ENCODE measurements at places on chromosomes 7 and 10. TPM values are rescaled to one million over a fixed set of nuclear protein-coding genes. Genes with fewer than 3 reads are reported as not detected.

The CRPPA gene
- total RNA-seq = 13.1 TPM

The ECHS1 gene
- total RNA-seq = 382 TPM

The ANKRD61 gene
- 0.35 TPM for total RNA-seq

The NACAD gene
- total RNA-seq = 1.2 TPM

The SUN3 gene
- total RNA-seq = 0.32 TPM

The PTPRN2 gene
- 0.24 TPM for total RNA-seq

The KCP gene
- total RNA-seq = 0.19 TPM

The MOGAT3 gene
- total RNA-seq = not detected

The LIPF gene
- 1.7 TPM for total RNA-seq

The OR6B1 gene
- not detected for total RNA-seq

The TRIM56 gene
- 7.8 TPM for total RNA-seq

The KLF14 gene
- total RNA-seq = not detected

DNA sequence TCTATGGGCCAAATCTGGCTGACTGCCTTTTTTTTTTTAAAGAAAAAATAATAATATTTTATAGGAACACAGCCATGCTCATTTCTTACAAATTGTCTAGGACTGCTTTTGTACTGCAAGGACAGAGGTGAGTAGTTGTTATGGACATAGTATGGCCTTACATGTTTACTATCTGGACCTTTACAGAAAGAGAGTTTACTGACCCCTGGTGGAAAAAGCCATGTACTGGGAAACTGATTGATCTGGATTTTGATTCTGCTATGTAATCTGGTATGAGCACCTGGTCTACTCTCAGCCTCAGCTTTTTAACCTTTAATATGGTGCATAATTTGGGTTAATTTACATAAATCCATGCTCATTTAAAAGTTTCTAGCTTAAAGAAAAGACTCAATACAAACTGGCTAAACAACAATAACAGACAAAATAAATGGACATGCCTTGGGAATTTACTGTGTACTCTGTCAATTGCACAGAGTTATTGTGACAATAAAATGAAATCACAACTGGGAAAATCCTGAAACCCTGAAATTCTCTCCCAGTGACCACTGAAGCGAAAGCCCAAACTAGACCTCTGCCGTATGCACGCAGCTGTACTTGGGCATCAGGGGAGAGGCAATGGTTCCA lies 260.7 kb downstream of the BMPER start:
- peak; percentile 72 for DNase-seq

GRCh38 chr7:73701357-73701995 lies 18.0 kb downstream of the STX1A start:
- DNase-seq = peak; percentile 48

GRCh38 chr10:89419548-89419947 lies 5.2 kb downstream of the IFIT5 start:
- peak; percentile 53 for DNase-seq

GRCh38 chr7:128697302-128697905 lies 25.3 kb downstream of the GARIN1A start:
- DNase-seq = peak; percentile 68

- DNase-seq = no peak
These were observed 18.9 kb upstream of the RBM33 start for GRCh38 chr7:155625557-155625956.

DNA sequence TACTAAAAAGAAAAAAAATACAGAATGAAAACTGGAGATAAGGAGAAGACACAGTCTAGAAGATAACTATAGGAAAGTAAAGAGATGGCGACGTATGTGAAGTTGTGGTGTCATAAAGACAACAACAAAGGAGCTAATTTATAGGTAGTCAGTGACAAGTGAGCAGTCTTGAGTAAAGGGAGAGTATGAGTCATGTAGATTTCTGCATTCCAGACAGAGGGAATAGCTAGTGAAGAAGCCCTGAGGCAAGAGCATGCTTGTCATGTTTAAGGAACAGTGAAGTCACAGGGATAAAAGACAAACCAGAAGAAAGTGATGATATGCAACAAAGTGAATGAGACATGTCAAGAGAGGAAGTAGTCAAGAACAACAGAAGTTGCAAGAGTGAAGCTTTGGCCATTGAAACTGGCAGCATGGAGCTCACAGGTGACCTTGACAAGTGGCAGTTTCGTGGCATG lies 2.3 kb upstream of the MIOS start:
- DNase-seq = peak; percentile 54

GRCh38 chr7:69199041-69199440 lies 399.2 kb upstream of the AUTS2 start:
- DNase-seq = no peak

GRCh38 chr7:115707258-115708012 lies 323.1 kb downstream of the TFEC start:
- DNase-seq = peak; percentile 18

GRCh38 chr7:99440195-99440594 lies 1.5 kb downstream of the CPSF4 start:
- DNase-seq = peak; percentile 40

- DNase-seq = peak; percentile 76
These were observed 489.4 kb upstream of the SORCS1 start for GRCh38 chr10:107653832-107654287.

DNA sequence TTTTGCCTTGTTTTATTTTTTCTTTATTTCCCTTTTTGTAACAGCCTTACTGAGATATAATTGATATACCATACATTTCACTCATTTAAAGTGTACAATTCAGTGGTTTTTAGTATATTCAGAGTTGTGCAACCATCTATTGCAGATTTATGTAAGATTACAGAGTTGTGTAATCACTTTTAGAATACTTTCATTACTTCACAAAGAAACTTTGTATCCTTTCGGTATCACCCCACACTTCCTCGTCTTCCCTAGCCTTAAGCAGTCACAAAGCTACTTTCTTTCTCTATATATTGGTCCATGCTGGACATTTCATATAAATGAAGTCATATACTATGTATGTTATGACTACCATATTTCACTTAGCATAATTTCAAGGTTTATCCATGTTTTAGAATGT lies 74.6 kb downstream of the ATRNL1 start:
- no peak for DNase-seq

GRCh38 chr7:51647931-51648351 lies 331.3 kb upstream of the COBL start:
- no peak for DNase-seq

DNA sequence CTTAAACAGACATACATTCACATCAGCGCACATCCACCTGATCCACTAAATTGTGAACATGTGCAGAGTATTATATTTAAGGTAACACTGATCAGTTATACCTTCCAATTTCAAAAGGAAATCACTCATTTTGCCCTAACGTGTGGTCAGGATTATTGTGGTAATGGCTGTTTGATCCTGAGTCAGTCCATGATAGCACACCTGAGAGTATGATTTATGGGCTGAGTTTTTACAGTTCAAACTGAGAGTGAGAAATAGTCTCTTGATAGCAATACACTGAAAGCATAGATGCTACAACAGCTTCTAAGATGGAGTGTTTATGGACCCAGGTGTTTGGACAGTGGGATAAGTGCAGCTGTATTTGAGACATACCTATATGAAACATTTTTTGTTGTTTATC lies 96.7 kb downstream of the KIF20B start:
- DNase-seq = no peak

DNA sequence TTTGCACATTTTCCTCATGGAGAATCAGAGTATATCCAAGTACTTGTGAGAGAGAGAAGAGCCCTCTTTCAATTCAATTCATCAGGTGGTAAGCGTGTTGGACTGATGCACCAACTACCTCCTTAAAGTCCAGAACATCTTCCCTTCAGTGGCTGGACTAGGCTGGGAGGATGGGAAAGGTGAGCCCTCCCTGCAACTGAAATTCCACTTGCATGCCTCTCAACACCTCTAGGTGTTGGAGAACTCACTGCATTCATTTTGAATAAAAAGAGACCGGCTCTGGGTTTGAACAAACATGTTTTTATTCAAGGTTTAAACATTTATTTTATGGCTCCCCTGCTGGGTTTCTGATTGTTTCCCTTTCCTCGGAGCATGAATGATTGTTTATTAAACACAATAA lies 573.5 kb downstream of the CCSER2 start:
- DNase-seq = no peak

GRCh38 chr7:44194069-44194468 lies 4.8 kb upstream of the GCK start:
- DNase-seq = peak; percentile 47

DNA sequence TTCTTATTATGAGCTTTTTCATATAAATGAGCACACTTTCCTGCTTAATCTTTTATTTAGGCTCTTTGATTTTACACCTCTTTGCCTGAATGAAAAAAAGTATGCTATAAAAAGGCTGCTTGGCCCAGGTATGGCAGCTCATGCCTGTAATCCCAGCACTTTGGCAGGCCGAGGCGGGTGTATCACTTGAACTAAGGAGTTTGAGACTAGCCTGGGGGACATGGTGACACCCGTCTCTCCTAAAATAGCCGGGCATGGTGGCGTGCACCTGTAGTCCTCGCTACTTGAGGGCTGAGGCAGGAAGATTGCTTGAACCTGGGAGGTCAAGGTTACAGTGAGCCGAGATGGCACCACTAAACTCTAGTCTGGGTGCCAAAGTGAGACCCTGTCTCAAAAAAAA lies 72.9 kb downstream of the DOCK4 start:
- no peak for DNase-seq

DNA sequence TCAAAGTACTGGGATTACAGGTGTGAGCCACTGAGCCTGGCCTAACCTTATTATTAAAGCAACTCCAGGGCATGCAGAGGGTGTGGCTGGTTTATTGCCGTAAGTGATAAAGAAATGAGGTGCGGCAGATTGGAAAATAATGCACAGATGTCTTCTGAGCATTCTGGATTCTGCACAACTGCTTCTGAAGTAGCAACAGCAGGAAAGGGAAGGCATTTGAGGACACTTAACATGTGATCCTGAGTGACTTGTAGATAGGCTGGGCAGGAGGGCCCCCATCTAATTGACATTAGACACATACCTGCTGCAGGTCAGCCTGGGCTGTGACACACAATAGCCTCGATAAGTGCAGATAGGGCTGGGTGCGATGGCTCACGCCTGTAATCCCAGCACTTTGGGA lies 5.6 kb downstream of the RHBDD2 start:
- no peak for DNase-seq

- no peak for DNase-seq
These were observed 173.9 kb upstream of the AOAH start for GRCh38 chr7:36898186-36898585.

DNA sequence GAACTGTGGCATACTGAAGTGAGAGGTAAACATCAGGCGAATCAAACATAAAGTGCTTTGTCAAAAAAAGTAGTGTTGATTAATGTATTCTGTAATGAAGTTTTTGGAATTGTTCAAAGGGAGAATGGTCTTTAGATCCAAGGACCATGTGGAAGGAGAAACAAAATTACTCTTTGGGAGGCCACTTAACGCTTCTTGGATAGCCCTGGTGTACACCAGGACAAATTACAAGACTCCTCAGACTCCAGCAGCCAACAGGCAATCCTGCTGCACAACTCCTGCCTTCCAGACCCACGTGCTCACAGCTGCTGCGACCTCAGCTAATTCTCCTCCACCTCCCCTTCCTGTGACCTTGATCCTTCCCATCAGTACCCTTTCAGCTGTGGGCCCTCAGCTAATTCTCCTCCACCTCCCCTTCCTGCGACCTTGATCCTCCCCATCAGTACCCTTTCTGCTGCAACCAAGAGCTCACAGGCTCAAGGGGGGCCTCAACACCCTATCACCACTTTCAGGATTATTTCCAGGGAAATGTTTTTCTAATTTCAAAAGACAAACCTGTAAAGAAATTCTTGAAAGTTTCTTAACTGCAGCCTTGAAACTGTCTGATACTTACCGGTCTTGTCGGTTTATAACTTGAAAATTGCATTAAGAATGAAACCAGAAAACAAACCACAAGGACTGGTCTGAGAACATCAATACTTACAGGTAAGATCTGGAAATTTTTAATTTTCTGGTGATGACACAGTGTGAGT lies 29.7 kb upstream of the DDC start:
- no peak for DNase-seq

DNA sequence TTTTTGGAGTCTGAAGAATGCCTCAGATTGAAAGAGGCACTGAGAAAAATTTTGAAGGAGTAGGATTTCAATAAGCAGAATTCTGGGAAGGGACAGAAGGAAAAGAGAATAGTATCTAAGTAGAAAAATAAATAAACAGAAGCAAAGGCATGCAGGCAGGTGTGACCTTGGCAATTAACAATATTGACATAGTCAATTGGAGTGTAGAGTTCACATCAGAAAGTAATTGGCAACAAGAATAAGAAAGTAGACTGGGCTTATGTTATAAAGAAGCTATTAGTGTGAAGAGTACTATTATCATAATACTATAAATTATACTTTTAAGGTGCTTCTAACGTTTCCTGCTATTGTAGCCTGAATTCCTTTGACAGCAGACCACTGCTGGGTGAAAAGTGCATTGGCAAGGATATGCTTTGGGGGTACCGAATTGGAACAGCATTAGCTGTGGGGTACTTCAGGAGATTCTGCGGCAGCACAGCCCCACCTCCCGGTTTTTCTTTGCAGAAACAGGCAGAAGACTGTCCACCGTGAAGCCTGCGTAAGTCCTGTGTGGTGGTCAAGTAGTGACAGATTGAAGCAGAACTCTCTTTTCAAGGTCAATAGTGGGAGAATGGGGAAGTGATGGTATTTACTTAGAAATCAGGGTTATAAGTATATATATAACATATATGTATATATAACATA lies 357.0 kb downstream of the THSD7A start:
- no peak for DNase-seq

DNA sequence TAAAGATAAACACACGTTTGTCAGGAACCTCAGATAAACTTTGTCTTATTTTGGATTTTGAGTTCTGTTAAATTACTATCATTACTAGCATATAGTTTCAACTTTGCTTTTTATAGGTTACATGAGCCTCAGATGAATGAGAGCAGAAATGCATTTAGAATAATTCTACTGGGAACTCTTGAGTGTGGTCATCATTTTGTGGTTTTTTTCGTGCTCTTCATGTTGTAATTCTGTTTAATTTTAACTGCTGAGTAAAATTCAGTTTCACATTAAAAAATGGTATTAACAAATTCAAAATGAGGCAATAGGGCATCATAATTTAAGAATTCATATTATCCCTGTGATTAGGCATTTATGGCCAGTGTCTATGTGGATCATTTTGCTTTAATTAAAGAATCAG lies 72.9 kb downstream of the GNAI1 start:
- peak; percentile 47 for DNase-seq

DNA sequence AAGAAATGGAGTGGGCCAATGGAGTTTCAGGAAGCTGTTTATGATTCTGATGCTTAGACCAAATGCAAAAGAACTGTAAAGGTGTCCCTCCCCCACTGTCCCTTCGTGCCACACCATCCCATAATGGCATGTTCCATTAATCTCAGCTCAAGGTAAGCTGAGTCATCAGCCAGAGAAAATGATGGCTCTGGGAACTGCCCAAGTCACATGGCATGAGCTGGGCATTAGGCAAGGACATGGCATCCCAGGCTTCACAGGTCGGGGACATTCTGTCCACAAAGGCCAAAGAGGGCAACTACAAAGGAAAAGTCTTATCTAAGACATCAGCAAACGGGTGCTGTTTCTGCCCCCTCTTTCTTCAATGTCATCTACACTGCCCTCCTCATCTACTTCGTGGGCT lies 44.9 kb downstream of the DLG5 start:
- DNase-seq = no peak

GRCh38 chr10:1199897-1200721 lies 143.9 kb downstream of the WDR37 start:
- no peak for DNase-seq

Data from myocyte (in vitro differentiated cells).